ENCODE measurements at places on chromosomes 7 and 10. TPM values are rescaled to one million over a fixed set of nuclear protein-coding genes. Genes with fewer than 3 reads are reported as not detected.
A peak's percentile ranks its signal among the peaks of the same experiment; 100 is the strongest.

DNA sequence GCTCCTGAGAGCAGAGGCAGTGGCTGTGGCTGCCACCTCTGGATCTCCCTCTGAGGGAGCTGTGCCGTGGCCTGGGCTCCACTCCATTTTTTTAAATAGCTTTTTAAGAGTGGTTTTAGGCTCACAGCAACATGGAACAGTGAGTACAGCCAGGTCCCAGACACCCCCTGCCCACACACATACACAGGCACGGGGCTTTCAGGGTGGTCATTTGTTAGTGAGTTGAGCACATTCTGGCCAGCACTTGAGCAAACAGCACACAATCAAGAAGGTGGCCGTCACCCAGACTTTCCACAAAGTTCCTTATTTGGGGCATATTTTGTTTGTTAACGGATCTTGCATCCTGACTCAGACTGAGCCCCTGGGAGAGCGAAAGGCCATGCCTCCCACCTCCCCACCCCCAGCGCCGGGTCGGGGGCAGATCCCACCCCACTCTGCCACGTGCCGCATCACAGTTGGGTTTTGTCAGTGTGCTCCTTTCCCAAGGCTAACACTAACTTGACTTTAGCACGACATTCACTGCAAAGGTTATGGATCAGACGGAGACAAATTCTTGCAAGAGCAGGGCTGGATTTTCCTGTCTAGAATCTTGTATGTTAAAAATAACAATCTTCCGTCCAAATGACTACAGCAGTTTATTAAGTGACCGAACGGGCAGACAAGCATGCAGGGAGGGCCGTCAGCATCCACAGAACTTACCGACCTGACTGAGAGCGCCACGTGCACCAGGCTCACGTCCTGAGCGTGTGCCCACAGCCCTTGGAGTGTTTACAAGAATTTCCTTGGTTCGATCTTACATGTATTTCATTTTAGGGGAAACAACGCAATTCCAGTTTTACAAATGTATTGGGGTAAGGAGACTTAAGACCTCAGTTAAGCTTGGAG, 156.5 kb upstream of the NPS start:
- no peaks in the 10 kb centered on the region for H3K27me3 ChIP-seq
- DNase-seq, result no peak
- H3K27ac ChIP-seq, result no peak overlapping the region
- no peak overlapping the region for H3K4me3 ChIP-seq

GRCh38 chr7:155669717-155670505, 25.4 kb downstream of the RBM33 start:
- H3K36me3 ChIP-seq, result no peaks in the 10 kb centered on the region
- H3K27me3 ChIP-seq, result no peaks in the 10 kb centered on the region
- no peak overlapping the region for H3K27ac ChIP-seq
- peaks cover 9% of the 10 kb centered on the region for H3K4me1 ChIP-seq
- DNase-seq, result no peak

- H3K36me3 ChIP-seq, result no peaks in the 10 kb centered on the region
- no peak overlapping the region for H3K4me3 ChIP-seq
Observed at GRCh38 chr10:77371421-77371820, 266.2 kb downstream of the KCNMA1 start.

DNA sequence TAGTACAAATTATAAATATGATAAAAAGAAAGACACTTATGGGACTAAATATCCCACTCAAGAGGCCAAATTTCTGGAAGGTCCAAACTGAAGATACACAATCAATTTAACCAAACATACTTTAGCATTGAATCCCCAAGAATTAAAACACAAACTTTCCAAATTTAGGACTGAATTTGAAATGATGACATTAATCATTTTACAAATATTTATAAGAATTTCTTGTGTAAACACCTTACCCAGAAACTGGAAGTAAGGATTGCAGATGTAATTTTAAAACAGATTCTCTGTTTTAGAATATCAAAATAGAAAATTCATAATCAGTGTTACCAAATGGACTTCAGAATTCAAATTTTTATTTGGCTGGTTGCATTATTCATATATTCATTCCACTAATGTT, 588.2 kb upstream of the KCND2 start:
- no peak overlapping the region for H3K27ac ChIP-seq
- no peak overlapping the region for H3K4me3 ChIP-seq
- no peaks in the 10 kb centered on the region for H3K36me3 ChIP-seq
- H3K27me3 ChIP-seq, result no peaks in the 10 kb centered on the region

DNA sequence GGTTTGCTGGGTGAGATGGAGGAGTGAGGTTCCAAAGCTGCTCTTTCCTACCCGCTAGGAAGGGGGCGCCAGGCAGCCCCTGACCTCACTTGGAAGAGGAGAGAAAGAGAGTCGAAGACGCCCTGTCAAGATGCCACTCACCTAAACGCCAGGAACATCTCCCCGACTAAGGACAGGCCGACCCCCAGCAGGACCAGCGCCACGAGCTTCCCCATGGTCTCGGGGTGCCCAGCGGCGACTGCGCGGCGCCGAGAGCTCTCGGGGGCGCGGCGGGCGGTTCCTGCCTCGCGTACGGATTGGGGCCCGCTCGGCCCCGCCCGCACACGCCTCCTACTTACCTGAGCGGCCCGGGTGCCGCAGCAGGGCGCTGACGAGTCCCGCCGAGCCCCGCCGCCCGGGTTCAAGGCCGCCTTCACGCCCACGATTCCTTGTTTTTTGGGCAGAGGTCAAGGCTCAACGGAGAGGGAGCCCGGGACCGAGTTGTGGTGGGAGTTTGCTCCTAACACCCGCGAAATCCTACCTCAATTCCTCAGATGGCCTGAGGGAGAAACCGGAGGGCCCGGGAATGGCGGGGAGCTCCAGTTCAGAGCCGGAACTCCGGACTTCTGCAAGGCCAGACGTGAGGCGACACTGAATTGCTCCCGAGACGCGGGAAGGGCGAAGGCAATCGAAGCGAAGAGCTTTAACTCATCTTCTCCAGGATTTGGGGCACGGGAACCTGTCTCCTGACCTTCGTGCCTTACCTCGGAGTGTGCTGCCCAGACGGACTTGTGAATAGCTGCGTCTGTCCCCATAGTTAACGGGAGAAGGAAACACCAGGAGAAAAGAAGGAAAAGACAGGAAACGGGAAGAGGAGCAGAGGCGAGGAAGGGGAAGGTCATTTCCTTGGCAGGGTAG, at the start of gene PON3:
Gene PON3 (minus strand): TSS at position 240 of the 897 bp plus-strand sequence. CDS start 25 bp downstream, at position 215.
- no peak within 1 kb of the TSS for H3K27ac ChIP-seq
- no peaks in the 10 kb centered on the region for H3K4me1 ChIP-seq
- no peaks in the 10 kb centered on the region for H3K36me3 ChIP-seq
- DNase-seq, result no peak

DNA sequence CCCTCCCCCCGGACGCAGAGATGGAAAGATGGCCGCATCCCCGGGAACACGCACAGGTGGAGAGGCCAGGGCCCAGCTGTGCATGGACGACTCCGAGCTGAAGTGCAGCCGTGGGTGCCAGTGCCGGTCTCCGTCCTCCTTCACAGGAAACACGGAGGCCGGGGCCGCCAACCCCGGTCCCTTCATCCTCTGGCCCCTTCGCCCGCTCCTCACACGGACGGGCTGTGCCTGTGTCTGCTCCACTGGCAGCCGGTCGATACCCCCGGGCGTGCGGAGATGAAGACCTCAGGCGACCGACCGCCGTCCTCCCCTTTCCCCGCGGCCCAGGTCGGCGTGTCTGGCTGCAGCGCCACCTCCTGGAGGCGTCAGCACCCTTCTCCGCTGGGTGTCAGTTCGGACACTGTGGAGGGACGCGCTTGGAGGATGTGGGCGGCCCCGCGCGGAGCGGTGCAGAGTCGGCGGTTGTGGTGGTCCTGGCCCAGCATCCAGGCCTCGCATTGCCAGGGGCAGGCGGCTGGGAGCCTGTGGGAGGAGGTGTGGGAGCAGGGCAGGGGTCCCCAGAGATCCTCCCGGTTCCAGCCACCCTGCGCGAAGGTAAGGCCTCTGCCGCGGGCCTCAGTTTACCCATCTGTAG, 9.9 kb downstream of the ZNF511 start:
- H3K27me3 ChIP-seq, result no peaks in the 10 kb centered on the region
- H3K27ac ChIP-seq, result no peak overlapping the region
- peak overlapping the region; percentile 17 for H3K4me3 ChIP-seq
- H3K36me3 ChIP-seq, result no peaks in the 10 kb centered on the region
- peak; percentile 40 for DNase-seq
- no peaks in the 10 kb centered on the region for H3K4me1 ChIP-seq

- no peaks in the 10 kb centered on the region for H3K4me1 ChIP-seq
- DNase-seq, result no peak
- no peaks in the 10 kb centered on the region for H3K27me3 ChIP-seq
Observed at GRCh38 chr10:30887839-30888238, 143.8 kb downstream of the ZNF438 start.

GTF2IRD1 gene
- total RNA-seq, result 13.8 TPM

SLC18A2 gene
- total RNA-seq, result 2.6 TPM

GCK gene
- 2.6 TPM for total RNA-seq

Data from uterus (tissue), 4 donors.